ENCODE measurements at places on chromosomes 16 and 17.

DNA sequence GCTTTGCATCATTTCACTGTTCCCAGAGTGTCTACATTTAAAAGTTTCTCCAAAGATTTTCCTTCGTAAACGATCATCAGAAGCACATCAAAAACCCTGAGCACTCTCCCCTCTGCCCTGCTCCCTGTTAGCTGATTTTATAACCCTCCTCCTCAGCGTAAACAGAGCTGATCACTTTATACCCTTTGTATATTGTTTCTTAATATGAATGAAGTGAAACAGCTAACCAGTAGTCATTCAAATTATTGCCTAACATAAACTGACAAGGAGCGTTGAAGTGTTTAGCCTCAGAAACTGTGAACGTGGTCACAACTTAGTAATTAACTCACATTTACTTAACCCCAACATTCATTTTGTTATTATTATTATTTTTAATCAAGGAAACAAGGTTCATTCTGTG is 160.0 kb upstream of the FOXF1 start:
- no peak for DNase-seq

GRCh38 chr17:66570447-66571195 is 264.3 kb upstream of the CACNG5 start:
- DNase-seq = no peak

GRCh38 chr16:11871193-11871592 is 19.9 kb upstream of the RSL1D1 start:
- no peak for DNase-seq

GRCh38 chr17:9487406-9487805 is 88.2 kb downstream of the STX8 start:
- DNase-seq = no peak

GRCh38 chr17:30827082-30827481 is 2.6 kb upstream of the CRLF3 start:
- DNase-seq = no peak
